ENCODE measurements at places on chromosomes 7 and 10.

- DNase-seq: no peak
Observed at GRCh38 chr10:127523476-127523875, 25.6 kb upstream of the NPS start.

- no peak for DNase-seq
Observed at GRCh38 chr7:67387851-67388250, 391.2 kb downstream of the TYW1 start.

DNA sequence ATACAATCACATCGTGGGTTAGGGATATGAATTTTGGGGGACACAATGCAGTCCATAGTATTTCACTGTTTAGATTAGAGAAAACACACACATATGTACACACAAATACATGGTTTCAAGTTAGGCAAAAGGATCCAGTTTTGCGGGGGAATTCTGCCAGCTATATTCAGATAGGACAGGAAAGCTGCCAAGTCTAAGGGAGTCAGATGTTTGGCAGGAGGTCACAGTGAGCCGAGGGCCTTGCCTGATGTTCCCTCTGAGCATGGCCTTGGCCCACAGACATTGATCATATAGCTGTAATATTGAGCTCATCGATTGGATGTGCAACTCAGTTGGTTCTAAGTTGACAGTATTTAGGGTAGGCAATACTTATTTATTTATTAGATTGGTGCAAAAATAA, 122.8 kb downstream of the ADRA2A start:
- DNase-seq: no peak

- no peak for DNase-seq
Observed at GRCh38 chr10:102309916-102310315, 64.6 kb downstream of the GBF1 start.

DNA sequence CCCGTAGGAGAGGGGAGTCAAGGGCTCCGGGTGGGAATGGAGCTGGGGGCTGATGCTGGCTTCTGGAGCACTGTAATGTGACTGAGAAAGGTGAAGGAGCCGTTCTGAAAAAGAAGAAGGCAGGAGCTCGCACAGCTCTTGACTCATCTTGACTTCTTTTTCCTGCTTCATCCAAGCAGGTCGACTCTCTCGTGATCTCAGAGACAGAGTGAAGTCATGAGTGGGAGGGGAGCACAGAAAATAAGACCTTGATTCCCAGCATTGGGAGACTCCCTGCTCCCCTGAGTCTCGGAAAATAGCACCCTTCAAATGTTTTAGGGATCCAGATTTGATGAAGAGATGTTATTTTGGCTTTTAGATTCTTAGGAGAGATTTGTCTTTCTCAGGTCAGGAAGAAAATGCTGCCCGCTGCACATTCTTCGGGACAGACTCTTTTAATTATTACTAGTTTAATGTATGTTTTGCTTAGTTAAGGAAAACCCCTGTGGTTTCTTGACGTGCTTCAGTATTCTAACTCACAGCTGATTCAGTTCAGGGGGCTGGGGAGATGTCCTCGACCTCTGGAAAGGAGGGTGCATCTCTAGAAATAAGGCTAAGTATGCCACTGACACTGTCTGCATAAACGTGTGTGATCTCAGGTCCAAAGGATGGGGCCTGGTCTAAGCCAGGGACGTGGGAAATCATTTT, 34.1 kb downstream of the EGFR start:
- no peak for DNase-seq

GRCh38 chr10:124636271-124636995, 107.7 kb downstream of the FAM53B start:
- DNase-seq: no peak

DNA sequence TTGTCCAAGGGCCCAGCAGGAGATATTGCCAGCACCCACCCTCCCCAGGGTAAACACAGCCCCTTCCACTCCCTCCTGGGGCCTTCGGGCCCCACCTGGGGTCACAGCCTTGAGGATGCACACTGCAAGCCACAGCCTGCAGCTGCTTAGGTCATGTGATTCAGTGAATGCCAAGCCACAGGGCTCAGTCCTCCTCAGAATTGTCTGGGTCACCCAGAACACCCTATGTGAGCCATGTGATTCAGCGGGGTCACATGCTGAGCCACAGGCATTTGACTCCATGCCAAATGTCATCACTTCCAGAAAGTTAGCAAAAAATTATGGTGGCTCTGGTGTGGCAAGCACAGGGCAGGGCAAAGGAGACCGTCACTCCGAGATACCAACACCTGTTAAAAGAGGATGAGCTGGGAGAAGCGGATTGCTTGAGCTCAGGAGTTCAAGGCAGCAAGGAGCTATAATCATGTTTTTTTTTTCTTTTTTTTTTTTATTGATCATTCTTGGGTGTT, 17.2 kb upstream of the PSAP start:
- DNase-seq: no peak

DNA sequence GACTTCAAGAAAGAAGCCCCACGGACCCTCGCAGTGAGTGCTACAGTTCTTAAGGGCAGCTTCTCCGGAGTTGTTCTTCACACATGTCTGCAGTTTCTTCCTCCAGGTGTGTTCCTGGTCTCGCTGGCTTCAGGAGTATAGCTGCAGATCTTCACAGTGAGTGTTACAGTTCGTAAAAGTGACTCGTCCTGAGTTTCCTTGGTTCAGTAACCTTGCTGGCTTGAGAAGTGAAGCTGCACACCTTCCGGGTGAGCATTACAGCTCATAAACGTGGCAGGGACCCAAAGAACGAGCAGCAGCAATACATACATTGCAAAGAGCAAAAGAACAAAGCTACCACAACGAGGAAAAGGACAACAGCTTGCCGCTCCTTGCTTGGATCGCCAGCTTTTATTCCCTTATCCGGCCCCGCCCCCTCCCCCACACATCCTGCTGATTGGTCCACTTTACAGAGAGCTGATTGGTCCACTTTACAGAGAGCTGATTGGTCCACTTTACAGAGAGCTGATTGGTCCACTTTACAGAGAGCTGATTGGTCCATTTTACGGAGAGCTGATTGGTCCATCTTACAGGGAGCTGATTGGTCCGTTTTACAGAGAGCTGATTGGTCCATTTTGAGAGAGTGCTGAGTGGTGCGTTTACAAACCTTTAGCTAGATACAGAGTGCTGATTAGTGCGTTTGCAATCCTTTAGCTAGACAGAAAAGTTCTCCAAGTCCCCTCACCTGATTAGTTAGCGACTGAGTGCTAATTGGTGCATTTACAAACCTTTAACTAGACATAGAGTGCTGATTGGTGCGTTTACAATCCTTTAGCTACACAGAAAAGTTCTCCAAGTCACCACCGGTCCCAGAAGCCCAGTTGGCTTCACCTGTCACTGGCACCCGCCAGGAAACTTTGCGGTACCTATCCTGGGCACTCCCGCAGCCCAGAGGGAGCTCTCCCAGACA, 165.3 kb downstream of the AGMO start:
- DNase-seq: no peak

DNA sequence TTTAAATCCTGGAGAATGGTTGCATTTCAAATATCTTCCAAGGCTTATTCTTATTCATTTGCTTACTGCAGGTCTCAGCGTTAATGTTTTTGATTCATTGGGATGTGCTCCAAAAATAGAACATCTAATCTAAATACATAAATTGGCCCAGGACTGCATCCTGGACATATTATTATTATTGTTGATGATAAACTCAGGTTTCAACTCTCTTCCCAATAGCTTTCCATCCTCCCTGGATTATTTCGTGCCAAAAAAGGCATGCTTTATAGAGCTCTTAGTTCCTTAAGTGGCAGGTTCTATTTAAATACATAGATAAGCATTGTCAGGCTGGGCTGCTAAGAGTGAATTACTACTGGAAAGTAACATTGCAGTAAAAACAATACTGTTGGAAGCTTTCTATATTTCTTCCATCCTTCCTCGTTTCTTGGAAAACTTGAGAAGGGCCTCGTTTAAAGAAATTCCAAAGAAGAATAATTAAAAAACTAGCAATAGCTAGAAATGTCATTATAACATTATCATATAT, 14.7 kb upstream of the PRKAR2B start:
- no peak for DNase-seq

DNA sequence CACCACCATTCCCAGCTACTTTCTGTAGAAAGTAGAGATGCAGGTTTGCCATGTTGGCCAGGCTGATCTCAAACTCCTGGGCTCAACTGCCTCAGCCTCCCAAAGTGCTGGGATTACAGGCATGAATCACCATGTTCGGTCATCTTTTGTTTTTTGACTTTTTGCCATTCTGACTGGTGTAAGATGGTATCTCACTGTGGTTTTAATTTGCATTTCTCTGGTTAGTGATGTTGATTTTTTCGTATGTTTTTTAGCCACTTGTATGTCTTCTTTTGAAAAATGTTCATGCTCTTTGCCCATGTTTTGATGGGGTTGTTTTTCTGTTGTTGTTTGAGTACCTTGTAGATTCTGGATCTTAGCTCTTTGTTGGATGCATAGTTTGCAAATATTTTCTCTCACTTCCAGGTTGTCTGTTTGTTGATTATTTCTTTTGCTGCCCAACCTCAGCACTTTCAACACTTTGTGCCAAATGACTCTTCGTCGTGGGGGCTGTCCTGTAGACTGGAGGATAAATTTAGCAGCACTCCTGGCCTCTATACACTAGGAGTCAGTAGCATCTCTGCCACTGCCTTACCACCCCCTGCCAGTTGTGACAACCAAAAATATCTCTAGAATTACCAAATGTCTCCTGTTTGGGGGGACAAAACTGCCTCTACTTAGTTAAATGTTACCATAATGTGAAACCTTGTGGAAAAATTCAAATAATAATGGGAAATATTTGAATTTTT, 6.5 kb upstream of the CPED1 start:
- no peak for DNase-seq

GRCh38 chr7:131100357-131101054, 227.2 kb upstream of the MKLN1 start:
- DNase-seq: no peak

DNA sequence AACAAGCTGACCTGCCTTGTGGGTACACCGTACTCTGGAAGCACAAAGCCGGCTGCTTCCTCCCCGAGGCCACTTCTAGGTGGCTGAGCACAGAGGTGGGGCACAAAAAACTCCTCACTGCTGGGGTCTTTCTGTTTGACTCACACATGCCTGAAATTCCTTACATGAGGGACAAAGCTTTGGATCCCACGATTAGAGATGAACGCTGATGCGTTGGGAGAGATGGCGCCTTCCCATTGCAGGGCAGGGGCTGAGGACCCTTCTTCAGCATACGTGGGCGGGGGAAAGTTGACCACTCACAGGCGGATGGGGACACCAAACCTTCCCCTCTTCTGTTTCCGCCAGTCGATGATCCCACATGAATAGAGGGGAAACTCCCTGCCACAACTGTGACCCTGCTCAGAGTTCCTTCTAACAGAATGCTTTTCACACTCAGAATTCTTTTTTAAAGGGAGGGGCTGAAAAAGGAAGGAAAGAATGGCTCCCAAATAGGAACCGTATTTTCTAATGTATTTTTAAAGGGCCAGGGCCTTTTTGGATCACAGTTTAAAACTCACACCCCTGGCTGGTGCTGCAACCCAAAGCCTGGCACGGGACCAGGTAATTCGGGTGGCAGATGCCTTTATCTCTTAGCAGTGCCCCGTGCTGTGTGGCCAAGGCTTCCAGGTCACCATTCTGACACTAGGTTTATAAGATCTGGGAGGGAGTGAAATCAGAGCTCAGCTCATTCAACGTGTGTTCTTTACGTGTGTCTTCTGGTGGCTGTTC, 134.0 kb downstream of the PRKAG2 start:
- no peak for DNase-seq

- no peak for DNase-seq
Observed at GRCh38 chr7:121537031-121537430, 140.9 kb upstream of the FAM3C start.

- DNase-seq: no peak
Observed at GRCh38 chr7:17674166-17674942, 265.9 kb downstream of the SNX13 start.

- no peak for DNase-seq
Observed at GRCh38 chr10:45155784-45156183, 155.1 kb downstream of the ZNF22 start.

DNA sequence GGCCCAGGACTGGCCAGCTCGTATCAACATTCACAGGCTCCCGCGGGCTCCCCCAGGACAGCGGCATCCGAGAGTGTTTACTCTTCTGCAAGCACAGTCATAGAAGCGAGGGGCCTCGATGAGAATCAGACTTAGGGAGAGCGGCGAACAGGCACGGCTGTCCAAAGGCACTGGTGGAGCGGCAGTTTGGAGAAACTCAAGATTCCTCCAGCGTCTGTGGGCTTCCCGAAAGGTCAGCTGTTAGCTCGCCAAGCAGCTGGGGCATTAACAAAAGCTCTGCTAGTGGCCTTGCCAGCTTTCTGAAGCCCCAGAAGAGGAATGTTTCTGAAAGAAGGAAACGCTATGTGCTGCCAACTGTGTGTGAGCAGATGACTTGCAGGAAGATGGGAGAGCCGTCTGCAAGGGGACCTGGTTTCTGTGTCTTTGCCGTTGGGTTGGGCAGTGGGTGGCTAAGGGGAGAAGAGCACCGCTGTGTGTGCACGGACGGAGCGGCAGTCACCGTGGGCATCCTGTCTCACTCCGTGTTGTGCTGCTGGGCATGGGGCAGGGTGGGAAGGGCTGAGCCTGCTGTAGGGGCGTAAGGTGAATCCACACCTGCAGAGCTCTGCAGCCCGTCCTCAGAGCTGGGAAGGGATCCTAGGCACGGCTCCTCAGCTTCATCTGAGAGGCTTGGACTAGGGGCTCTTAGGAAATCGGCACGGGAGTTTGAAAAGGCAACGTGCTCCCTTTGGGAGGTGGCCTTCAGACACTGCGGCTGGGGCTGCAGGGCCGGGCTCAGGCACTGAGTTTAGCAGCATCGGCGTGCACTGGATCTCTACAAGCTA, 42.1 kb downstream of the AMZ1 start:
- DNase-seq: no peak

DNA sequence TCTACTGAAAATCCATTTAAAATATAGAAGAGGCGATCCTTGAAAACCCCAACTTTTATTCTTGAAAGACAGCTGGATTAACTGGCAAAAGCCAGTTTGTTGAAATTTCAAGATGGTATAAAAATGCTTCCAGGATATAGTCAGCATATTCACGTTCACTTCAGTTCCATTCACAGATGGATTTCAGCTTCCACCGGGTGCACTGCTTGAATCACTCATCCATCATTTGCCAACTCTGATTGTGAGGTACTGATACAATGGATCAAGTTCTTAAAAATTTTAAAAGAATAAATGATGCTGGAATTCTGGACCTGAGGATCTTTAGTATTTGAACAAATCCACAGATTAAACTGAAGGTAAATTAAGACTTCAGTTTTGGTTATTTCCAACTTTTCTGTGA, 2.4 kb downstream of the PURB start:
- no peak for DNase-seq

- DNase-seq: no peak
Observed at GRCh38 chr7:23918856-23919255, 208.8 kb downstream of the STK31 start.

DNA sequence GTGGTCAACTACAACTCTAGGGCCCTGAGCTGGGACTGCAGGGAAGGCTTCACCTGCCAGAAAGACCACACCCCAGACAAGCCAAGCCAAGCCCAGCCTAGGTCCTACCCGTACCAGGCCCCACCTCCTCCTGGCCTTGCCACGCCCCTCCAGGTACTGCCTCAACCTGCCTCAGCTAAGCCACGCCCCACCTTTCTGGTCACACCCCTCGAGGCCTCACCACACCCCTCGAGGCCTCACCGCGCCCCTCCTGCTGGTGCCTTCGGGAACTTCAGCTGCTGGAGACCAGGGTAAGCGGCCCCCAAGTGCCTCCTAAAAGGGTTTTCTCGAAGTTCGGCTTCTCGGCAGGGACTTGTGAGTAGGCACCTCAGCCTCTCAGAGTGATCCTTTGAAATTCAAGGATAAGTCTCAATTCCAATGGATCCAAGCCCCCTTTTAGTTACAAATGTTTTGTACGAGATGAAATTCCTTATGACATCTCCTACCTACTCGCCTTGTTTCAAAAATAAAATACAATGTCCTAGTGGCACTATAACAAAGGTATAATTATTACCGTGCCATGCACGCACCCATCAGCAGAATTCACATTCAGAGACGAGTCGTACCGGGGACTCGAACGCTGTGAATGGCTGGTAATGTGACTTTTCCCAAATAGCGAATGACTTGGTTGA, 171.2 kb downstream of the ARHGAP21 start:
- no peak for DNase-seq

All from stimulated activated CD4-positive, alpha-beta T cell treated with anti-CD3 and anti-CD28 coated beads, Interleukin-1b, Interleukin-23, amount 100 ng/mL, for 1 hour (primary cell).